ENCODE measurements at places on chromosomes 7 and 10.

- DNase-seq = no peak
Measured at GRCh38 chr10:59227136-59227673, 50.8 kb downstream of the PHYHIPL start.

GRCh38 chr7:35714862-35715261 is 19.9 kb upstream of the HERPUD2 start:
- no peak for DNase-seq

DNA sequence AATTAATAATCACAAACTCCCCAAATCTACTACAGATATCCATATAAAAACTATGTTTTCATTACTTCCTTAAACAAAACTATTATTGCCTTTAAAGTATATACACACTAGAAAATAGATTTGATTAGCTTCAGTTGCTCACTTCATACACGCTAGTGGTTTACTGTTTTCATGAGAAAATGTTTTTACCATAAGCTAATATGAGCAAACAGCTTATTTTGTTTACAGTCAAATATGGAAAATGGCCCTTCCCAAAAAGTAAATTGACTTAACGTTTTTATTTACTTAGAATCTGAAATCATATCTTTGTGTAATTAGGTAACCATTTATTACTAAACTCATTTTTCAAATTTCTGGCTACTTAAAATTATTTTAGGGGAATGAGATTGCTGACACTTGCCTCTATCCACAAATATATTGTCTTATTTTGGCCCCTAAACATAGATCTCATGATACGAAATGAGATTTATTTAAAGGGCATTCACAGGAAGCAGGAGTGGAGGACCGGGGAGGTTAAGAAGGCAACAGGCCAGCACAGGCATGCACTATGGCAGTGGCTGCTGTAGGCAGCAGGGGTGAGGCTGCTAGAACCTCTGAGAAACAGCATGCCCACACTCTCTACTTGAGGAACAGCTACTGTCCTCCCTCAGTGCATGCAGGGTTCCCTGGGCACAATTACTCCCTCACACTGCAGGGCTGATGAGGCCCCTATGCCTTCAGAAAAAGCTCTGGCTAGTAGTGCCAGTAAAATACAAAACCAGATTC is 29.6 kb upstream of the SOSTDC1 start:
- no peak for DNase-seq

DNA sequence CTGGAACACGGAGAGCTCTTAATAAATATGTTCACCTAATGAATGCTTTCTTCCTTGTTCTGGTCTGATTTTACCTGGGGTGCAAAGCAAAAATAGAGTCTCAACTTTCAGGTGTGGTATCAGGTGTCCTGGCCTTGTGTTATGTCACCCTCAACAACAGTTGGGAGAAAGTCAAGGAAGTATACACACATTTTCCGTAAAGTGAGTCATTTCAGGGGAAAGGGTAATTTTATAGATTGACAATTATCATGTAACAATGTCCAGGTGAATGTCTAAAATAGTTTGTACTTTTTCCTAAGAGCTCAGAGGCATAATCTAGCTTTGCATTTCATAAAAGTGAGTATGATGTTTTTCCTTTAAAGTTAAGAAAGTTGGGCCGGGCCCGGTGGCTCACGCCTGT is 287.4 kb downstream of the SKIDA1 start:
- no peak for DNase-seq

GRCh38 chr7:137890449-137890921 is 43.7 kb upstream of the DGKI start:
- DNase-seq = no peak

GRCh38 chr10:117899181-117899683 is 147.5 kb downstream of the RAB11FIP2 start:
- no peak for DNase-seq

GRCh38 chr10:75877877-75878276 is 446.5 kb downstream of the LRMDA start:
- DNase-seq = no peak

DNA sequence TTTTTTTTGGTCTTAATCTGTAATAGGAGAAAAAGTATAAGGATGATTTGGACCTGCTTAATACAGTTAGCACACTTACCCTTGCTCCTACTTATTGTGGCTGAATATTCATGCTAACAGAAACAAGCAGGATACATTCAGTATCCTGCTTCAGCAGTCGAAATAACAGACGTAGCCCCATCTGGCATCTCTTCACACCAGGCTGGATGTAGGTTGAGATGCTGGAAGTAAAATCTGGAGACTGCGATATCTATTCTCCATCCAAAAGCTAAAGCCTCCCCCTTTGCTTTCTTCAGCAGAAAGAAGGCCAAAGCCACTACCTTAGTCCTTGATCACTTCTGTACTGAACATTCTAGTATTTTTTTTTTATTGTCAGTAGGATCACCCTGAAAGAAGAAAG is 537.4 kb downstream of the AUTS2 start:
- no peak for DNase-seq

DNA sequence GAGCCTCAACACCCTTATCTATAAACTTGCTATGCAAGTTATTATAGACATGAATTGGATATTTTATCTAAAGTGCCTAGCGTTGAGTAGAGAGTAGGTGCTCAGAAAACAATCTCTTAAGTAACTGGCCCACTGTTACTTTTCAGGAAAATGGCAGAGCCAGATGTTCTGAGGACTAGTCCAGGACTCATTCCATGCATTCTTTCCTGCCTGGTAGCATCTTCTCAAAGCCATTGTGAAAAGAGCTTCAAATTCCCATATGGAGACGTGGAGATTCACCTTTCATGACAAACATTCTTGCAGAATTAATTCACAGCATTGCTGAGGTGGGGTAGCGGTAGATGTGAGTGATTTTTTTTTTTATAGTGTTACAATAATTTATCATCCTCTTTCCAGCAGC is 35.9 kb upstream of the ITPRID1 start:
- no peak for DNase-seq

Measured in activated CD8-positive, alpha-beta memory T cell treated with anti-CD3 and anti-CD28 coated beads for 24 hours (primary cell).